ENCODE measurements at places on chromosomes 2 and 18. TPM values are rescaled to one million over a fixed set of nuclear protein-coding genes. Genes with fewer than 3 reads are reported as not detected.
A peak's percentile ranks its signal among the peaks of the same experiment; 100 is the strongest.

Gene SERPINB11
- polyA plus RNA-seq: not detected

Gene RETSAT
- polyA plus RNA-seq: 35.5 TPM

Gene GNAL
- polyA plus RNA-seq: 0.46 TPM

Gene G6PC2
- not detected for polyA plus RNA-seq

Gene GRHL1
- 0.64 TPM for polyA plus RNA-seq

Gene SLC23A3
- polyA plus RNA-seq: 0.53 TPM

- DNase-seq: no peak
Measured at GRCh38 chr2:12455661-12456060, 261.1 kb upstream of the TRIB2 start.

DNA sequence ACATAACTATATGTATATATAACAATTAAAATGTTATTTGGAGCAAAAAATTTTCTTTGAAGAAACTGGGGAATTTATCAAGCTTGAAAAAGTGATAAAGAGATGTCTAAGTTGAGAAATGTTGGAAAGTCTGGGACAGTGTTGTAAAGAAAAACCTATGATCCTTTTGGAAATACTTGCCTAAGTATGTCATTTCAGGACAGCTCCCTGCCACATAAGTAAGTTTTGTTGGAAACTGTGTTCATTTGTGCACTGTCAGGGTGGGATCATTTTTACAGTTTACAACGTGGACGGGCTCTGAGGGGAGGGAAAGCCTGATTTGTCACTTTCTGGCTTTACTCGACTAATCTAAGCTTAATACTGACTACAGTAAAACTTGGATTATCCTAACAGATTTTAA is 10.4 kb upstream of the COL3A1 start:
- DNase-seq: no peak

DNA sequence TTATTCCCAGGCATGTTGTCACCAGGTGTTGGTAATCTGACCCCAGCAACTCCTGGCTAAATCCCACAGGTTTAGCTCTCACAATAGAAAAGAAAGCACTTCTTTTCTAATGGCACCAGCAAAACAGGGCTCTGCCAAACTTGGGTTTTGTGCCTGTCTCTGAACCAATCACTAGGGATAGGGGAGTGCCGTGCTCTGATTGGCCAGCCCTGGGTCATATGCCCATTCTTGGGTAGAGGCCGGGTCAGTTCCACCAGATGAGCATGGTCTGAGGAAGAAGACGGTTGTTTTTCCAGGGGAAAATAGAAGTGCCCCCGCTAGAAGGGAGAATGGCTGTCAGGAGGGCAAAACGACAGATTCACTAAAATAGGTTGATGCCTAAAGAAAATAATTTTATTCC is 14.7 kb downstream of the CDK15 start:
- DNase-seq: no peak

DNA sequence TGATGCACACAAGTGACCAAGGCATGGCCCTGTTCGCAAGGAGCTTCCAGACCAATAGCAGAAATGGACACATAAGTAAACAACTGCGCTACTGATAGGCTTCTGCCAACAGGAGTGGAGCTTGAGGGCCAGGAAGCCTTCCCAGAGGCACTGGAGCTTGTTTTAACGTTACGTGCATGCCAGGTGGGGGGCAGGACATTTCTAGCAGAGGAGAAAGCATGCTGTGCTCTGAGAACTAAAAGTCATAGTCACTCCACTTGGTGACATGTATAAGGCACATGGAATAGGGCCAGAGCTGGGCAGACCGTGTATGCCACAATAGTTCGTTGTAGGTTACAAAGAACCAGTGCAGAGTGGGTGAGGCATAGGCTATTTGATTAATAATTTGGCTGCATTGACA is 184.2 kb downstream of the NEDD4L start:
- DNase-seq: no peak

DNA sequence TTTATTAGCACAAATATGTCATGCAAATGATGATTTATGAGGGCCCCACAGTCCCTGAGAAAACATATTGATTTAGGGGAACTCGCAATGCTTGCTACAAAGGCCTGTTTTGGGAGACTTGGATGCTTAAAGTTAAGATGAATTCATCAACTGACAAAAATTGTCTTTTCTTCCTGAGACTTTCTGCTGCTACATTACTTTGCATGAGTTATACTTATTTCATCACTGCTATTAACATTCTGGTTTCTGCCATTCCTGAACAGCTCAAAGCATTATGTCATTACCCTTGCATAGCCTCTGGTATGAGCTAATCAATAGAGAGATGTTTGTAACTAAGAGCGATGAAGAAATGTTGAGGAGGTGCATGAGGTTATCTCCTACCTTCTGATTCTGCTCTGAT is 74.4 kb downstream of the SOX11 start:
- peak; percentile 39 for DNase-seq

- DNase-seq: no peak
Measured at GRCh38 chr2:95670167-95670566, 78.4 kb downstream of the TRIM43 start.

- no peak for DNase-seq
Measured at GRCh38 chr18:57789090-57789489, 14.0 kb downstream of the ATP8B1 start.

GRCh38 chr18:56374007-56374655 is 264.3 kb downstream of the TXNL1 start:
- no peak for DNase-seq

DNA sequence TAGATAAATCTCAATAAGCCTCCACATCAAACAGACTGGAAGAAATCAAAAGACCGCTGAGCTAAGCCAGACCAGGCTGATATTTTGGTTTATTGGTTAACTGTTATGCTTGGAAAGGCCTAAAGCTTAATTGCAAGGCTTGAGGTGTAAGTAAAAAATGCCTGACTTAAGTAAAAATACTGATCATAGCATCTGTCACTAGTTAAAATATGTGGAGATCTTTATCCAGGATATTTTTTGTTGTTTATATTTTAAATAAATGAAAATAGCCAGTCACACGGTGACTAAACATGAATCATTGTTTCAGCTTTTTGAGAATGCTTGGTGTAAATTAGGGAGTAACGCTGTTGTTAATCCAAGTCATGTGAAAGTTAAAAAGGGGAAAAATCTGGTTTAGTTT is 127.9 kb downstream of the THADA start:
- no peak for DNase-seq

- no peak for DNase-seq
Measured at GRCh38 chr18:9771977-9772660, 64.0 kb downstream of the RAB31 start.

- no peak for DNase-seq
Measured at GRCh38 chr2:138564586-138565229, 63.1 kb downstream of the SPOPL start.

- no peak for DNase-seq
Measured at GRCh38 chr2:64331114-64331645, 122.8 kb upstream of the LGALSL start.

DNA sequence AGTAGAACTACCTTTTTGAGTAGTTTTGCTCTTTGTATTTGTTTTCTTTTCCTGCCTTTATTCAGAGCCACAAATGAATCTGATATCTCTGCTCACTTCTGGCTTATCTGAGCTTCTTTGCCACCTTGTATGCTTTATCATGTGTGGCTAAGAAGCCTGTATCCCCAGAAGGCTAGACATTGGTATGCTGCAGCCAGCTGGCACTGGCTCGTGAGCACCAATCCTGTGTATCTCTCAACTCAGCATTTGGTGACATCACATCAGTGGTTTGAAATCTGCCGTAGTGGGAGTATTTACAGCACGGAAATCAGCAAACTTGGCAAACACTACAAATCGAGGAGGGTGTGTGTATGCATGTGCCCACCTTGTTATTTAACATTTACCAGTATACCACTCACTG is 183.7 kb upstream of the LHCGR start:
- DNase-seq: no peak

- DNase-seq: no peak
Measured at GRCh38 chr2:29719639-29720038, 201.7 kb downstream of the ALK start.

DNA sequence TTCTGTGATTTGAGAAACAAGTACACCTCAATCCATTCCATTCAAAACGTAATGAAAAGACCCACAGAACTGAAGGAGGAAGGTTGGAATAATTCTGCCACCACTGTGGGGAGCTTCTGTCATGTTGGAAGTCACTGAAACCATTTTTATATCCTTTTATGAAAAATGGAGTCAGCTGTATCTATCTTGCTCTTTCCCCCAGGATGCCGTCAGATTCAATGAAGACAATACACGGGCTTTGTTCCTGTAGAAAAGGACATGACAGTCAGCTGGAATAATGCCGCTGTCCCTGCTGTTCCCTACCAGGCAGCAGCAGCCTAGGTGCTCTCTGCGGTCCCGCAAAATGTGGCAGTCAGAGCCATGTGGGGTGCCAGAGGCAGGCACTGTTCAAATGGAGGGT is 52.5 kb upstream of the APCDD1 start:
- DNase-seq: no peak

GRCh38 chr2:208101716-208102631 is 22.4 kb downstream of the CRYGD start:
- no peak for DNase-seq

DNA sequence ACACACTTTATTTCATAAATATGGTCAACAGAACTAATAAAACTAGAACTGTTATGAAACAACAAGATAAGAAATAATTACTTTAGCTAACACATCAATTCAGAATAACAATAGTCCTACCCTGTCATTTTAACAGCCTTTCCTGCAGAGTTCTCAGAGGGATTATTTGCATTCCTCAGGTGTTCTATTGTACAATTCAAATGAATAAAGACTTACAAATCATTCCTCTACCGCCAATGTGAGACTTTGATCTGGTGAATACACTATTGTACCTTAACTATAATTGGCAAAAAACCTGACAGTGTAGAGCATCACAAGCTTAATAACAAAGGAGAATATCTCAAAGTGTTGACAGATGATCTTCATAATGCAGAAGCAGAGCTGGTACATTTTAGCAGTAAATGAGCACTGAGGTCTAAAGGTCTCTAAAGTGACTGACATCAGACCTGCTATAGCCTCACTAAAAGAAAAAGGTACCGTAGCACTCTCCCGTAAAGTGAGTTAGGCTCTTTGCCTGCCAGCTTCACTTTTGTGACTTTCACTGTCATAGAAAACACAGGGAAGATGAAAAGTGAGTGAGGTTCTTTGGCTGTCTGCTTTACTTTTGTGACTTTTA is 118.8 kb upstream of the SP3 start:
- no peak for DNase-seq

DNA sequence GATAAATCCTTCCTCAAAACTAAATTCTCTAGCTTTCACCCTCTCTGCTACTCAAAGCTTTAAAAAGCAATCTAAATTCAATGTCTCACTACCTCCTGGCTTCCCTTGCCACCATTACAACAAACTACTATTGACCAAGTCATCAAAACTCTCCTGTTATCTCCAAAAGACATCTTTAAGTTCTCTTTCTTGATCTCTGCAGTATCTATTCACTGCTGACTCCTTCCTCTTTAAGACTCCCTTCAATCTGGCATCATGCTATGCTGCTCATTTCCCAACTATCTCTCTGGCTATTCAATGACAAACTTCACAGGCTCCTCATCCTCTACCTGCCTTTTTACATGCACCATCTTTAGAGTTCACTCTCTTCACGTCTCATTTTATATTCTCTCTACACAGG is 5.9 kb downstream of the PPP3R1 start:
- no peak for DNase-seq

DNA sequence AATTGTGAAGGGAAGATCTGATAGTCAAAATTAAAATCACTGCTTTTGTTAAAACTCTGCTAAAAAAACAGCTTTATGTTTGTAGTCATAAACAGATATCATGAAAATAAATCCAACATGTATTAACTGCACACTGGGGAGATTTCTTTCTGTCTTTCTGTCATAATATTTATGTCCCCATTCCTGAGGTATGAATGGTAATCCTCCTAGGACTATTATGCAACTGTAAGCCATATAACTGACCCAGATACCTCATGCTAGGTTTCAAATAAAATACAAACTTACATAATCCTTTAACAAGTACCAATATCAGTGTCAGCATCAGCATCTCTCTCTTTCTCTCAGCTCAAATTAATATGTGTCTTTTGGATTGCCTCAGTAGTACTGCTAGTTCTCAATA is 18.2 kb downstream of the IFIH1 start:
- DNase-seq: no peak

GRCh38 chr2:20188201-20188600 is 36.7 kb downstream of the SDC1 start:
- DNase-seq: no peak

GRCh38 chr18:49072940-49073339 is 122.2 kb upstream of the SMAD7 start:
- no peak for DNase-seq
